ENCODE measurements at places on chromosomes 16 and 17. TPM values are rescaled to one million over a fixed set of nuclear protein-coding genes. Genes with fewer than 3 reads are reported as not detected.

- H3K27ac ChIP-seq, result peak overlapping the region; percentile 87
- peak overlapping the region; percentile 95 for H3K4me3 ChIP-seq
- H3K27me3 ChIP-seq, result no peaks in the 10 kb centered on the region
- peak; percentile 99 for DNase-seq
- H3K36me3 ChIP-seq, result no peaks in the 10 kb centered on the region
- peaks cover 30% of the 10 kb centered on the region for H3K4me1 ChIP-seq
Measured at GRCh38 chr17:44223541-44224071, 4.1 kb upstream of the UBTF start.

DNA sequence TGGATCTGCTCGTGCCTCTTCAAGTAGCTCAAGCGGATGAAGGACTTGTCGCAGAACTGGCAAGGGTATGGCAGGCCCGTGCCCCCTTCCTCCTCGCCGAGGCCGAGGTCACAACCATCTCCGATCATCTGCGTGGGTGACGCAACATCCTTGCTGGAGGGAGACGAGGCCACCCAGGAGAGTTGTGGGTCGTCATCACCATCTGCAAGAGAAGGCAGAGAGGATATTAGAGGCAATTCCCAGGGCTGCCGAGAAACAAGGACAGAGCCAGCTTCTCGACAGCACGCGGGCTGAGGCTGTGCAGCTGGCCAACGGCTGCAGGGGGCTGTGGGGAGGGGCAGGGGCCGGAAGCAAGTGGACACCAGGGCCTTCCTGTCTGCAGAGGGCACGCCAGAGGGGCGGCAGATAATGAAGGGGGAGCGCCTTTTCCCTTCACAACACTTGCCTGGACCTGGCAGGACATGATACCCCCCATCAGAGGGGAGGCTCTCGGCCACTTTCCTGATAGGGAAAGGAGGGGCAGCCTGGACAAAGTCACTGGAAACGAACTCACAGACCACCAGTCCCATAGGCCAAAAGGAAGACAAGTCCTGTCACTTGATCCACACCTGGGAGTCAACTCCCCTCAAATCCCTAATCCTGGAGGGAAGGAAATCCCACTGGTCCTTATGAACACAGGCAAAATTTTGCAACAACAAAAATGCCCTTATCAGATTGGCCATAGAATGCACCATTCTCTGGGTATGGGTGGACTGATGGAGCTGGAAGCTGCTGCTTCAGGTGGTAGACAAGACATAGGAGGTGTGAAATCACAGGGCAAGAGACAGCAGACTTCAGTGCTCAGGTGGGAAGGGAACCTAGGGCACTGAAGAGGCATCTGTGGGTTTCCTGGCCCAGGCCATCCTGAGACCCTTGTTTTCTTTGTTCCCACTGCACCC, 217.0 kb downstream of the ZNF423 start:
- no peaks in the 10 kb centered on the region for H3K4me1 ChIP-seq
- H3K27me3 ChIP-seq, result no peaks in the 10 kb centered on the region
- no peak overlapping the region for H3K27ac ChIP-seq
- no peaks in the 10 kb centered on the region for H3K36me3 ChIP-seq

DNA sequence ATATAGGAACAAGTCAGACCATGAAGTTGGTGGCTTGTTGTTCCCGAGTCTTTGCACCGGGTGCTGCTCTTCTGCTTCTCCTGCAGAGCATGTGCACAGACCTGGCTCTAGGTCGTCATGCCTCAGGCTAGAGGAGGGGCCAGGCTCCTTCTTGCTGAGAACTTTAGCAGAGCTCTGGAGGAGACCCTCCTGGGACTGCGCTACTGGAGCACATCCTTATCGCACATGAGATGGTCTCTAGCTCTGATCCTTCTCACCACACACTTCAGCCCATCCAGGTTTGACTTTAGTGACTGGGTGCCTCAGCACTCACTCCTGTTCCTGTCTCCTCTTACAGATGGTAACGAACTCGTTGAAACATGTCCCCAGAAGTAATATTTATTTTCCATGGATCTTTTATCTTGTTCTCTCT, 14.9 kb downstream of the FOXK2 start:
- no peak for DNase-seq
- peaks cover 44% of the 10 kb centered on the region for H3K4me1 ChIP-seq
- no peak overlapping the region for H3K4me3 ChIP-seq

- no peaks in the 10 kb centered on the region for H3K27me3 ChIP-seq
- H3K4me3 ChIP-seq, result no peak overlapping the region
- peak overlapping the region; percentile 28 for H3K27ac ChIP-seq
- peak; percentile 63 for DNase-seq
- peaks cover 30% of the 10 kb centered on the region for H3K4me1 ChIP-seq
- no peaks in the 10 kb centered on the region for H3K36me3 ChIP-seq
Measured at GRCh38 chr17:75639771-75640555, 6.7 kb downstream of the SMIM5 start.

- no peaks in the 10 kb centered on the region for H3K4me1 ChIP-seq
- H3K27ac ChIP-seq, result no peak overlapping the region
- no peaks in the 10 kb centered on the region for H3K27me3 ChIP-seq
- no peak for DNase-seq
- no peak overlapping the region for H3K4me3 ChIP-seq
Measured at GRCh38 chr16:28311913-28312312, 19.6 kb downstream of the SBK1 start.

GRCh38 chr16:73131156-73131862, 83.4 kb upstream of the ZFHX3 start:
- no peak for DNase-seq
- no peak overlapping the region for H3K27ac ChIP-seq
- no peak overlapping the region for H3K4me3 ChIP-seq
- no peaks in the 10 kb centered on the region for H3K27me3 ChIP-seq

DNA sequence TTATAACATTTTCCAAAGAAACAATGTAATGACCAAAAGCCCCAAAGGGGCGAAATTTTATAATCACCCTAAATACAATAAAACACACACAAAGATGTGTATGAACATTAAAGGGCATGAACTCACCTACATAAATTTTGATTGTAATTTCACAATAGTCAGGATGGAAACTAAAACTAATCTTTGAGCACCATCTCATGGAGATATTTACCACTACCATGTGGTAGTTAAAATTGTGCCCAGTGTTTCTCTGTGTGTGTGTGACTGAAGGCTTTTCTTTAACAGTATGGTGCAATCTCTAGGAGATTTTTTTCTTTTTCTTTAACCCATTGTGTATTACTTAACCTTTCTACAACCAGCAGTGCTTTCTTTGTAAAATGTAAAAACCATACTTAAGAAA, 19.7 kb upstream of the MEIOC start:
- H3K27ac ChIP-seq, result no peak overlapping the region
- H3K4me1 ChIP-seq, result no peaks in the 10 kb centered on the region
- no peaks in the 10 kb centered on the region for H3K27me3 ChIP-seq
- H3K36me3 ChIP-seq, result no peaks in the 10 kb centered on the region

- H3K27ac ChIP-seq, result peak overlapping the region; percentile 49
- no peaks in the 10 kb centered on the region for H3K27me3 ChIP-seq
- peaks cover 9% of the 10 kb centered on the region for H3K36me3 ChIP-seq
- peaks cover 16% of the 10 kb centered on the region for H3K4me1 ChIP-seq
- H3K4me3 ChIP-seq, result peak overlapping the region; percentile 72
- peak; percentile 18 for DNase-seq
Measured at GRCh38 chr17:38798614-38799500, 499 bp downstream of the PIP4K2B start.

DNA sequence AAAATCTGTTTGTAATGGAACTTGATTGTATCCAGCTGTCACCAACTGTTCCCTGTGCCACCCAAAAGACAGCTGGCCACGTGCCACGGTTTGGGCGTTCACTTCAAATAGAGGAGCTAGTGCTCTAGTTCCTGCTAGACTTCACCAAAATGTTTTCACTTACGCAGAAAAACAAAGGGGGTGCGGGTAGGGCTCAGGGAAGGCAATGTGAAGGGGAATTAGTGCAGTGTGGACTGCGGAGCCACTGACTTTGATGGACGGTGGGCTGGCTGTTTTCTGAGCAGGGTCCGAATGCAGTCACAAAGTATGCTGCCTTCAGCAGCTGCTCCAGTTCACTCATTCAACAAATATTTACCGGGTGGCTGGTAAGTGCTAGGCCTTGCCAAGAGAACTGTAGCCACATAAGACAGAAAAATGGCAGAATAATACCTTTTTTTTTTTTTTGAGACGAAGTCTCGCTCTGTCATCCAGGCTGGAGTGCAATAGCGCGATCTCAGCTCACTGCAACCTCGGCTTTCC, 7.6 kb upstream of the CYTH1 start:
- DNase-seq, result no peak
- H3K27me3 ChIP-seq, result no peaks in the 10 kb centered on the region
- H3K27ac ChIP-seq, result no peak overlapping the region
- peaks cover 8% of the 10 kb centered on the region for H3K36me3 ChIP-seq

DNA sequence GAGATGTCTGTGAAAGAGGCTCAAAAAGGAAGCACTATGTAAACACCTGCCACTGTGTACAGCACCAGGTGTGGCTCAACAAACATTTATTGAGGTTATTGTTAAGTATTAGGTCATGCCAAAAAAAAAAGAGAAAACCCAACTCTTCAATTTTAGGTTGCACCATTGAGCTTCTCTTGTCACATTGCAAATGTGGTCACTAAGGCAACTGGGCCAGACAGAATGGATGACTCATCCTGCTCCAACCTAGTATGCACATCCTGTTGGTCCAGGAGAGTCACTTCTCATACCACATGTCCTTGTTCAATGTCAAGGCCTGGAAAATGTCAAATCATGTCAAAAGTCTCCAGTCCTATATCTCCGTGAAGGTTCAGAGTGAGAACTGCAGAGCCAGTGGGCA, 25.0 kb downstream of the HOXB1 start:
- peak overlapping the region; percentile 88 for H3K27ac ChIP-seq
- H3K4me1 ChIP-seq, result peaks cover 41% of the 10 kb centered on the region
- H3K36me3 ChIP-seq, result no peaks in the 10 kb centered on the region
- DNase-seq, result peak; percentile 99
- H3K4me3 ChIP-seq, result no peak overlapping the region

DNA sequence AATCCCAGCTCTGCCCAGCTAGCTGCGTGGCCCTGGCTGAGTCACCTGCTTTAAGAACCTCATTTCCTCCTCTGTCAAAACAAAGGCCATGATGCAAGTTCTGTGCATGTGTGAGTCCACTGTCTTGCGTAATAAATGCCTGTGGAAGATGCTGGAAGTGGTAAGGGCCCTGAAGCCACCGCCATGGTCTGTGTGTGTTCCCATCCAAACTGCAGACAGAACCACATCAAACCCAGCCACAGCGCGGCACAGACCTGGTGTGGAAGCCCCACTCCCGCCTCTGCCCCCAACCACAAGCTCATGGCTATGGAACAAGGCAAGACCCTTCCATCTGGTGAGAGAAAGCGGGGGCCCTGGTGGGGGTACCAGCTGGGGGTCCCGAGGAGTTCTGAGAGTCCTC, 26.0 kb downstream of the NECAB2 start:
- H3K27me3 ChIP-seq, result peaks cover 5% of the 10 kb centered on the region
- H3K4me3 ChIP-seq, result no peak overlapping the region
- H3K4me1 ChIP-seq, result no peaks in the 10 kb centered on the region

DNA sequence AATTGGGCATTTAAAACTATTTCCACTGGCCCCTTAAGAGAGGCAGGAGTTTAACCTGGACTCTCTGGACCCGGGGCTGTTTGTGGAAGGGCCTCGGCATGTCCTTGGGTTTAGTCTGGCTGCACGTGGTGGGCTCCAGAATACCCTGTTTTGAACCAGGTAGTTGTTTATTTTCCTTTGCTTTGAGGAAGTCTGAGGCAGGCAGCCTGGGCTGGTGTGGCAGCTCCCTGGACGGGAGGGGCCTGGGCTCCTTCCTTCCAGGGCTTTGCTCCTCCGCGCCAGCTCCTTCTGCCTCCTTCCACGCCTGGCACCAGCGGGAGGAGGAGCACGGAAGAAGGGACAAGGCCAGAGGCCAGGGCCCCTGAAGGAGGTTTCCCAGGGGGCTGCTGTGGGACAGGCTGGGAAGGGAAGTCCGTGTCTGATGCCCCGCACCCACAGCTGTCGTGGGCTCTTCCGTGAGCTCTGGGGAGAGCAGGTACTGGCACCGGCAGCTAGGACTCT, 15.5 kb downstream of the BANP start:
- DNase-seq, result no peak
- peaks cover 9% of the 10 kb centered on the region for H3K36me3 ChIP-seq
- H3K27me3 ChIP-seq, result no peaks in the 10 kb centered on the region
- H3K27ac ChIP-seq, result no peak overlapping the region

- H3K27ac ChIP-seq, result no peak overlapping the region
- no peak overlapping the region for H3K4me3 ChIP-seq
- H3K36me3 ChIP-seq, result no peaks in the 10 kb centered on the region
Measured at GRCh38 chr17:73748508-73748907, 104.3 kb upstream of the SDK2 start.

GRCh38 chr16:19006446-19007315, 22.9 kb downstream of the TMC7 start:
- peak overlapping the region; percentile 100 for H3K27ac ChIP-seq
- no peaks in the 10 kb centered on the region for H3K27me3 ChIP-seq
- no peak overlapping the region for H3K4me3 ChIP-seq
- peaks cover 49% of the 10 kb centered on the region for H3K4me1 ChIP-seq

DNA sequence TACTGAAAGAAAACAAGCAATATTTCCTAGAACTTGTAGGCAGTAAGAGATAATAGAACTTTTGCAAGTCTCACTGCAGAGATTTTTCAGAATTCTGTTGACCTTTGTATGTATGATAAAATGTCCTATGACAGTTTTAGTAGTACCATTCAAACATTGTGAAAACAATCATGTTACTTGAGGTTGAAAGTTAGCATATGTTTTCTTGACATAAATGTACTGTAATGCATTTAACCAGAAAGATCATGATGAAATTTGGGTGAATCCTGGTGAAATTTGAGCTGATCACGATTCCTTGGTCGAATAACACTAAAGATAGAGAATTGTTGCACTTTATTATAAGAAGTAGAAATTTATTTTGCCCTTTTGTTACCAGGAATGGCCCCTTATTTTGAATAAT, 85.7 kb downstream of the TAOK1 start:
- no peaks in the 10 kb centered on the region for H3K27me3 ChIP-seq
- H3K4me1 ChIP-seq, result no peaks in the 10 kb centered on the region
- no peaks in the 10 kb centered on the region for H3K36me3 ChIP-seq
- no peak for DNase-seq

DNA sequence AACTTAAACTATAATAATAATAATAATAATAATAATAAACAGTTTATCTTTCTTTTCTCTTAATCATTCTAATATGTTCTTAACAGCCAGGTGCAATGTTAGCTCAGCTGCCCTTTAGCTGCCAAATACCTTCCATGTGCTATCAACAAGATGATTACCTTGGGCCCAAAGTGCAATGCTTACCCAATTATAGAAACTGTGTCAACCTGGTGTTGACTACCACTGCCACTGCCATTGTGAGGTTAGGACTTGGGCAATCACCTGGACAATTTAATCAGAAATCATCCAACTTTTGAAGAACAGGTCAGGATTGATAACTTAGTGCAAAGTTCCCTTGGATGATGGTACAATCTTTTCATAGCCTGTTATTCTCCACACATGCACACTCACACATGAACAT, 371.8 kb upstream of the SALL1 start:
- no peak overlapping the region for H3K27ac ChIP-seq
- no peaks in the 10 kb centered on the region for H3K4me1 ChIP-seq
- no peaks in the 10 kb centered on the region for H3K36me3 ChIP-seq

GRCh38 chr17:32157225-32157624, 14.9 kb downstream of the RHOT1 start:
- H3K27me3 ChIP-seq, result no peaks in the 10 kb centered on the region
- DNase-seq, result peak; percentile 27
- H3K27ac ChIP-seq, result no peak overlapping the region
- H3K4me3 ChIP-seq, result no peak overlapping the region
- H3K4me1 ChIP-seq, result peaks cover 9% of the 10 kb centered on the region

Gene ACAP1
- not detected for total RNA-seq

Gene ANKFN1
- not detected for total RNA-seq

Gene ANKRD40CL
- total RNA-seq, result not detected

Gene PIK3R5
- not detected for total RNA-seq

Gene CD79B
- not detected for total RNA-seq

Gene CHST6
- 0.91 TPM for total RNA-seq

Gene FTSJ3
- total RNA-seq, result 82.4 TPM

Gene CCR7
- 0.12 TPM for total RNA-seq

Gene SRCIN1
- total RNA-seq, result 1.8 TPM

Gene TEKT5
- not detected for total RNA-seq

Gene TPPP3
- total RNA-seq, result not detected
